ENCODE measurements at places on chromosomes 5 and 9.

GRCh38 chr9:94740145-94740840 lies 13.8 kb downstream of the AOPEP start:
- DNase-seq: no peak

- DNase-seq: no peak
These were observed 291.8 kb downstream of the EBF1 start for GRCh38 chr5:158807946-158808345.

DNA sequence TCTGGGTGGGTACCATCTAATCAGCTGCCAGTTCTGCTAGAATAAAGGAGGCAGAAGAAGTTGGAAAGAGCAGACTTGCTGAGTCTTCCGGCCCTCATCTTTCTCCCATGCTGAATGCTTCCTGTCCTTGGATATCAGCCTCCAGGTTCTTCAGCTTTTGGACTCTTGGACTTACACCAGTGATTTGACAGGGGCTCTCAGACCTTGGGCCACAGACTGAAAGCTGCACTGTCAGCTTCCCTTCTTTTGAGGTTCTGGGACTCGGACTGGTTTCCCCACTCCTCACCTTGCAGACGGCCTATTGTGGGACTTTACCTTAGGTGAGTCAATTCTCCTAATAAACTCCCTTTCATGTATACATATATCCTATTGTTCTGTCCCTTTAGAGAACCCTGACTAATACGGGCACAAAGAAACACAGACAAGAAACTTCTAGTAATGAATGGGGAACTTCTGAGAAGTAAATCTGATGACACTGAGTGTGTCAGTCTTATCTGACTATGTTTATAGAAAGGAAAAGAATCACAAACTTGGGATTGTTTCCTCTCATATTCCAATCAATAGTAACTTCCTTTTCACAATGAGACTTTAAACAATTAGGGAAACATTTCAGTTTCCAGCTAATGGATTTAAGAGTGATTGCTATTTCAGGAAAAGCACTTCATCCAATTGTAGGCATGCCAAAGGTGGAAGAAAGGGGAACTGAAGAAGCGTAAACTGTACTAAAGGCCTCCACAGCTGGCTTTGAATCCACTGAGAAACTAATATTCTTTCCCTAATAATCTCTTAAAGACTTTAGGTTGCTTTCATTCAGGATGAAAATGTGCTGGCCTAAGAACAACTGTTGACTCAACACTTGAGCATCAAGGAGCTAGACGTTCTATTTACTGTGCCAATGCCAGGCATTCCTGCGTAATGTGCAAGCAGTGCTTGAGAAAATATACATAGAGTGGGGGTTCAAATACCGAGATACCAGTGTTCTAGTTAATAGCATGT lies 127.9 kb upstream of the PTGER4 start:
- peak; percentile 84 for DNase-seq

- peak; percentile 29 for DNase-seq
These were observed 85.9 kb downstream of the SETX start for GRCh38 chr9:132268725-132269352.

GRCh38 chr9:87236546-87236945 lies 261.1 kb upstream of the DAPK1 start:
- DNase-seq: no peak

DNA sequence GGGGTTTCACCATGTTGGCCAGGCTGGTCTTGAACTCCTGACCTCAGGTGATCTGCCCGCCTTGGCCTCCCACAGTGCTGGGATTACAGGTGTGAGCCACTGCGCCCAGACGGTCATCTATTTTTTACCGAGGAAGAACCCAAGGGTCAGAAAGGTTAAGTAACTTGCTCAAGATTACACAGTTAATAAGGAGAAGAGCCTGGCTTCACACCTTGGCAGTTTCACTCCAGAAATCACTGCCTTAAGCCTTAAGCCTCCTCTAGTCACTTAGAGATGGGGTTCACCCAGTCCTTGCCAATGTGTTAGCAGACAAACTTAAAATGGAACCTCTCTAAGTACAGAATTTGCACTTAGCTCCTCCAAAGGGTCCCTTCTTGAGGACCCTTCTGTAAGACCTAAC lies 116.3 kb downstream of the PTTG1 start:
- DNase-seq: no peak

GRCh38 chr5:157955541-157956172 lies 96.7 kb upstream of the CLINT1 start:
- no peak for DNase-seq

DNA sequence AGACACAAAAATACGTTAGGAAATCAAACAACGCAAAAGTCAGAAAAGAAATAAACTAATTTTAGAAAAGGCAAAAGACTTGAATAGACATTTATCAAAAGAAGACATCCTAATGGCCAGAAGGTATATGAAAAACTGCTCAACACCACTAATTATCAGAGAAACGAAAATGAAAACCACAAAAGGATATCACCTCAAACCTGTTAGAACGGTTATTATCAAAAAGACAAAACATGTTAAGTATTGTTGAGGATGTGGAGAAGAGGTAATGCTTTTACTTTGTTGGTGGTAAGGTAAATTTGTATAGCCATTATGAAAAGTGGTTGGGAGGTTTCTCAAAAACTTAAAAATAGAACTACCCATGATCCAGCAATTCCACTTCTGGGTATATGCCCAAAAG lies 230.0 kb upstream of the RGMB start:
- DNase-seq: no peak

- no peak for DNase-seq
These were observed 702 bp downstream of the CDC20B start for GRCh38 chr5:55172051-55172899.

DNA sequence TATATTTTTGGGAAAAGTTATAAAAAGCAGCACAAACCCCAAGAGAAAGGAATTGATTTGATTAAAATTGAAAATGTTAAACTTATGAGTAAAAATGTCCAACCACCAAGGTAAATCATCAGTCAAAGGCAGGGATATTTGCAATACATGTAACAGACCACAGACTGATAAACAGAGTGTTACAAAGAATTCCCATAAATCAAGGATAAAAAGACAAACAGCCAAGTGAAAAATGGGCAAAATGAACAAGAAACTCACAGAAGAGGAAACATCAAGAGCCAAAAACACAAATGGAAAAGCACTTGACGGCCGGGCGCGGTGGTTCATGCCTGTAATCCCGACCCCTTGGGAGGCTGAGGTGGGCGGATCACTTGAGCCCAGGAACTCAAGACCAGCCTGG lies 81.3 kb upstream of the HRH2 start:
- no peak for DNase-seq

- no peak for DNase-seq
These were observed 6.5 kb downstream of the GFI1B start for GRCh38 chr9:132985071-132985350.

- no peak for DNase-seq
These were observed 169.3 kb downstream of the PAX5 start for GRCh38 chr9:36864491-36865410.

GRCh38 chr5:124606093-124606492 lies 140.3 kb downstream of the ZNF608 start:
- DNase-seq: no peak

GRCh38 chr5:32512926-32513325 lies 68.4 kb upstream of the ZFR start:
- no peak for DNase-seq

- DNase-seq: no peak
These were observed 36.8 kb downstream of the FGD3 start for GRCh38 chr9:92983984-92984589.

DNA sequence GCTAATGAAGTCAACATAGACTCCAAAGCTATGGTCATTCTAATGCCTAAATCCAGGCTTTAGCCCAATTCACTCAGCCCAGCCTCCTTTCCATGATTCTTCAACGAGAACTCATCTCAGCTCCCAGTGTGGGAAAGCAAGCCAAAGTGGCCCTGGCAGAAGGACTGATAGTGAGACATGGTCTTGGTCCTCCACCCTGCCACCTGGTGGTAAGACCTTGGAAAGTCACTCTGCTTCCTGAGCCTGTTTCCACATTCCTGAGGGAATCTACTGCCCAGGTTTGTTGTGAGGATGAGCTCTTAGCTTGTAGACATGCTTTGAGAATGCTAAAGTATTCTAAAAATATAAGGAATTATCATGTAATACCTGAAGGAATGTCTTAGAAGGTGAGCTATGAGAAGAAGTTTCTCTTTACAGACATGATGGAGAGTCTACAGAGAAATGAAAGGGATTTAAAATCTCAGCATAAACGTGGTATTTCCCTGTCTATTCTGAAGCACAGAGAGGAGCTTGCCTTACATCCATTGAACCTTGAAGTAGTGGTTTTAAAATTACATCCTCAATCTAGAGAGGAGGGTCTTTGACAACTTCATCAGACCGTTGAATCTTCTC lies 173.5 kb downstream of the TRIM32 start:
- peak; percentile 9 for DNase-seq

DNA sequence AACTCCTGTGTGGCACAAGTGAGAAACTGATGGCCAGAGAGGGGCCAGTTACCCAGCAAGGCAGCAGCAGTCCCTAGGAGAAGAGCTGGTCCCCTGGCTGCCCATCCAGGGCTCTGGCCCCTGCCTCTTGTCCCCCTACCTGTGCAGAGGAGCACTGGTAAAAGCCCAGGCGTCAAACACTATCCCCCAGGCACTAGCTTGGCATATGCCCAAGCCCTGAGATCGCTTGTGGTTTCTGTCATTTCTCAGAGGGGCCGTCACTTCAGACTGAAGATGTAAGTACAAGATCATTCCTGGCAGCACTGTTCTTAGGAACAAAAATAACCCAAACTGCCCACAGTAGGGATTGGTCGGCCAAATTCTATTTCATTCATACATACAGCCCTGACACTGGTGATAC lies 53.9 kb downstream of the COL15A1 start:
- no peak for DNase-seq

- no peak for DNase-seq
These were observed 12.8 kb upstream of the JADE2 start for GRCh38 chr5:134512661-134512999.

GRCh38 chr9:102135768-102136167 lies 397.3 kb upstream of the GRIN3A start:
- DNase-seq: no peak

All from smooth muscle cell of the brain vasculature (primary cell).